NCI-H2081 treated with DMSO at 0.1 percent for 48 hours (cell line): ENCODE measurements at places on chromosomes 5 and 9.
A peak's percentile ranks its signal among the peaks of the same experiment; 100 is the strongest.

DNA sequence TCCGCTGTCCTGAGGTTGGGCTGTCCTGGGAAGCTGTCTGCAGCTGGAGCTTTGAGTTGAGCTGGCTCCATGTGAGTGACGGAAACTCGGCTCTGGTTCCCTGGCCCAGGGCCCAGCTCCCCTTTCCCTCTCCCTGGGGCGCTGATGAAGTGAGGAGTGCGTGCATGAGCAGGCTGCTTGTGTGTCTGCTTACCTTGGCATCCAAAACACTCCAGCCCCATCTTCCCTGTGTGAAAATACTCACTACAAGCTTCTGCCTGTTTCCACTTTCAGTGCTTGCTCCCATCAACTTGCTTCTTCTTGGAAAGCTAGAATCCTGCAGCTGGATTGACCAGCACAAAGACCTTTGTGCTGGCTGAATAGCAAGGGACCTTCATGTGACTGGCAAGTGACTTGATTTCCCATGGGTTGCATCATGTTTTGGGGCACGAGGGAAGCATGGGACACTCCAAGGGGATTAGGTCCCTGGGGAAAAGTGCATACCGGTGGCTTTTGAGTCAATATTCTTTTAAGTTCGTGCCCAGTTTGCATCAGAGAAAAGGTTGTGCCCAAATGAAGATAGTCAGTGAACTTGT, 198.1 kb downstream of the GADD45G start:
- no peak for DNase-seq

GRCh38 chr5:39053189-39053588, 21.0 kb downstream of the RICTOR start:
- DNase-seq, result no peak

GRCh38 chr9:95012035-95012708, 285.7 kb downstream of the AOPEP start:
- no peak for DNase-seq

DNA sequence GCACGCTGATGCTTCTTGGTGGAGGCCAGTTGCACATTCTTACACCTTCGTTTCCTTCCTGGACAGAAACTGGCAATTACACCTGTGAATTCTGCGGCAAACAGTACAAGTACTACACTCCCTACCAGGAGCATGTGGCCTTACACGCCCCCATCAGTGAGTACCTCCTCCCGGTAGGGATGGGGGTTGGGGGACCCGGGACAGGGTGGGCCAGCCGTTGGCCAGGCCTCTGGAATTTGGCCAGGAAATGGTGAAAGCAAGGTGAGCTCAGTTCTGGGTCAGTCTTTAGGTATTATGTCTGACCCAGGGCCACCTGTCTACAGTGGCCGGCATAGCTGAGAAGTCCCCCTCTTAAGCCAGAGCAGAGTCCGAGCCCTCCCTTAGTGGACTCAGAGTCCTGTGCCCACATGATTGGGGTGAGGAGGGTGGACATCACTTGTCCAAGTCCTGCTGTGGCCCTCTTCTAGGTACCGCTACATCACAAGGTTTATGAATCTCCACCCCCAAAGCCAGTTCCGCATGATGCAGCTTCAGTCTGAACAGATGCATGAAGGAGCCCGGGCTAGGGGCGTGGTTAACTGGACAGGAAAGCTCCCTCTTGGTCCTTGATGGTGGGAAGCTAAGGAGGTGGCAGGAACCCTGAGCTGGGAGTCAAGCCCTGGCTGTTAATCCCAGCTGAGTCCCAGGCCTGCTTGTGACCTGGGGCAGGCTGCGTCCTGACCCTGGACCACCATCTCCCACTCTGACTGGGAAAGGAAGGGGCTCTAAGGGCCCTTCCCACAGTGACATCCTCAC, 61.3 kb downstream of the AMBP start:
- DNase-seq, result no peak

DNA sequence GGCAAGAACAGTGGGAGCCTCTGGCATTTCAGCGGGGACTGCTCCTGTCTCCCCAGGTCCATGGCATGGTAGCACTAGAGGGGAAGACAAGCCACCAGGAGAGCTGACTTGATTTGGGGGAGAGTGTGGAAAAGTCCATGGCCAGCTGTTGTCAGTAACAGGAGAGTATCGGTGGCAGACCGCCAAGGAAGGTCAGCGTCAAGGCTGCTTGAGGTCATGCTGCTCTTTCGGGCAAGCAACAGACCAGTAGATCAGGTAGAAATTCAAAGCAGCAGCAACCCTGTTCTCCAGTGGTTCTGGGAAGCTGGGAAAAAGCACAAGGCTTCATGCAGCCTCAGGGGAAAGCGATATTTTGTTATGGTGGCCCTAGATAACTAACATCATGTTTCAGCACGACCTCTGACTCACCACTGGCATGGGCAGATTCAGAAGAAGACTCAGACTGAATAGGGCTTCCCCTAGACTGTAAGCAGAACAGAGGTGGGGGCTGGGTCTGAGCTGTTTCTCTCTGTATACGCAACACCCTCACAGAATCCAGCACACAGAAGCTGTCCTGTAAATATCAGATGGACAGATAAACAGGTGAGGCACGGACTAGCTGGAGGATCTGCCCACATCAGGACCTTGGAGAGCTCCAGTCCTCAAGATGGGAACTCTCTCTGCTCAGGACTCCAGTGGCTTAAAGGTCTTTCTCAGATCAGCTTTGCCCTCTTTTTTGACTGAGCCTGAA, 35.2 kb upstream of the PLEKHG4B start:
- no peak for DNase-seq

GRCh38 chr5:119340597-119341218, 15.1 kb upstream of the TNFAIP8 start:
- no peak for DNase-seq

DNA sequence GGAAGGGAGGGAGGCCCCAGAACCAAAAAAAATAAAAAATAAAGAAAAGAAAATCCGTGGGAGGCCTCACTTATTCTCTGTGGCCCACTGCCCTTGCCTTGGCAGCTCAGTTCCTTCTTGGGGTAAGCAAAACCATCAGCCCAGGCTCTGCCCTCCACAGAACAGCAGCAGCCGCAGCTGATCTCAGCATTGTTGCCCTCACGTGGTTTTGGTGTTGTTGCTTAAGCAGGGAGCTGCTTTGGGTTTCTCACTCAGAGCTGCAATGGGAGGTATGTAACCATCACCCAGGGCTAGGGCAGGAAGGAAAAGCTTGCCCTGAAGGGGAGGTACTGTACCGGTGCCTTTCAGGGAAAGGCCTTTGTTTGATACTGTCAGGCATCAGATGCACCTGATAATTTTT, 374.7 kb upstream of the WWC1 start:
- no peak for DNase-seq

GRCh38 chr5:64183956-64184355, 18.3 kb downstream of the RNF180 start:
- DNase-seq, result no peak

DNA sequence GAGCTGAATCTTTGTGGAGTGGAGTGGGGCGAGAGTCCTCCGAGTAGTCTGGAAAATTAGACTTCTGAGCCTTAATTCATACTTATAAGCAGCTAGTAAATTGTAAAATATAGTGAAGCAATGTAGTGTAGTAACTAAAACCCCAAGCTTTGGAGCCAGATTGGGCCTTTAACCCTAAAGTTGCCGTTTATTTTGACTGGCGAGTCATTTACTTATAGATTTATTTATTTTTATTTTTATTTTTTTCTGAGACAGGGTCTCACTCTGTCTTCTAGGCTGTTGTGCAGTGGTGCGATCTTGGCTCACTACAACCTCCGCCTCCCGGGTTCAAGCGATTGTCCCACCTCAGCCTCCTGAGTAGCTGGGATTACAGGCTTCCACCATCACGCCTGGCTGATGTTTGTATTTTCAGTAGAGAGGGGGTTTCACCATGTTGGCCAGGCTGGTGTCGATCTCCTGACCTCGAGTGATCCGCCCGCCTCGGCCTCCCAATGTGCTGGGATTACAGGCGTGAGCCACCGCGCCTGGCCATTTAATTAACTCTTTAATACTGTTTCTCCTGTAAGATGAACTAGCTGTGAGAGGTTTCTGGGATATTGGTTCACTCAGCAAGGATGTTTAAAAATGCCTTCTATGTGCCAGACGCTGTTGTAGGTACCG, 687 bp upstream of the RPS23 start:
- no peak for DNase-seq

GRCh38 chr9:15501803-15502202, 9.0 kb downstream of the PSIP1 start:
- no peak for DNase-seq

DNA sequence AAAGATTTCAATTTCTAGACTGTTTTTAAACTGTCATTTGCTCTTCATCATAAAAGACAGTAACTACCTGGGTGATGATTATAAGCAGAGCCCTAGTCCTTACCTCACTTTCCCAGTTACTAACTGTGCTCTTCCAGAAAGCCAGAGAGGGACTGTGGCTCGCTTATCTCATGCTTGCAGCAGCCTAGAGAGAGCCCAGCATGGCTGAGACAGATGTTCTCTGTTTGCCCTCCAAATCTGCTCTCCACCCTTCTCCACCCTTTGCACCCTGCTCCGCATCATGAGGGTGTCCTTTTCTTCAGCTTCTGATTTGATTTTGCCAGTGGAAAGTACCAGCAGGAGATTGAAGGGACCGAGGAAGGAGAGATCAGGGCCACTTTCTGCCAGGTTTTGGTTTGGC, 61.2 kb upstream of the SELENOP start:
- no peak for DNase-seq

GRCh38 chr5:57219386-57219785, 45.5 kb downstream of the GPBP1 start:
- no peak for DNase-seq

DNA sequence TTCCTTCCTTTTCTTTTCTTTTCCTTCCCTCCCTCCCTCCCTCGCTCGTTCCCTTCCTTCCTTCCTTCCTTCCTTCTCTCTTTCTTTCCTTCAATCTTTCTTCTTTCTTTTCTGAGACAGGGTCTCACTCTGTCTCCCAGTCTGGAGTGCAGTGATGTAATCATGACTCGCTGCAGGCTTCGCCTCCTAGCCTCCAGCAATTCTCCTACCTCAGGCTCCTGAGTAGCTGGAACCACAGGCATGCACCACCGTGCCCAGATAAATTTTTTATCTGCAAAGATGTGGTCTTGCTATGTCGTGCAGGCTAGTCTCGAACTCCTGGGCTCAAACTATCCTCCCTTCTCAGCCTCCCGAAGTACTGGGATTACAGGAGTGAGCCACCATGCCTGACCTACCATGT, 81.4 kb downstream of the SPATA31C2 start:
- no peak for DNase-seq

DNA sequence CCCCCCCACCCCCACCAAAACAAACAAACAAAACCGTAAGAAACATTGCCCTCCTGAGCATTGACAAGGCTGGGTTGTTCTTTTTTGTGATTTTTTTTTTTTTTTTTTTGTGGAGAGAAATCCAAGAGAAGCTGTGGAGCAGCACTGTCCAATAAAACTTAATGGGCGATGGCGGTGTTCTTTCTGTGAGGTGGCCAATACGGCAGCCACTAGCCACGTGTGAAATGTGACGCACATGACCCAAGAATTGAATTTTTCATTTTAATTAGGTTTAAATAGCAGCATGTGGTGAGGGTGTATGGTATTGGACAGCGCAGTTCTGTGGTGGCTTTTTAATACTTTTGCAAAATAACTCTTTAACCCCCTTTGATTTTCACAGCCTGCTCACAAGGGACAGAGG, 251.1 kb downstream of the PDZD2 start:
- DNase-seq, result no peak

DNA sequence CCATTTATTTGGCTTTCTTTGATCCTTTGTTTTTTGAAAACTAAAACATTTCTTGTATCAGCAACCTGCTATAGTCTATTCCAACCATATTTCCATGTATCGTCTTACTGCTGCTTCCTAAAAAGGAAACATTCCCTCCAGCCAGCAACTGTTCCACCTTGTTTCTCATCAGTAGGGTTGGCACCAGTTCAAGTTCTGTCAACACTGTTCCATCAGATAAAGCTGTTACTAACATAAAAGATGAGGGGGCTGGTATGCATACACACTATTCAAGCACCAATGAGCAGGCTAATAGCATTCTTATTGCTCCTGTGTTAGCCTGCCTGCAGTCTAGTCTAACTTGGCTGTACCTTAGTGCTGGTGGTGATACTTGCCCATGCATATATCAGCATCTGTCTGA, 178.3 kb downstream of the CWC27 start:
- peak; percentile 91 for DNase-seq

GRCh38 chr9:114035221-114035844, 42.8 kb downstream of the AMBP start:
- DNase-seq, result no peak

DNA sequence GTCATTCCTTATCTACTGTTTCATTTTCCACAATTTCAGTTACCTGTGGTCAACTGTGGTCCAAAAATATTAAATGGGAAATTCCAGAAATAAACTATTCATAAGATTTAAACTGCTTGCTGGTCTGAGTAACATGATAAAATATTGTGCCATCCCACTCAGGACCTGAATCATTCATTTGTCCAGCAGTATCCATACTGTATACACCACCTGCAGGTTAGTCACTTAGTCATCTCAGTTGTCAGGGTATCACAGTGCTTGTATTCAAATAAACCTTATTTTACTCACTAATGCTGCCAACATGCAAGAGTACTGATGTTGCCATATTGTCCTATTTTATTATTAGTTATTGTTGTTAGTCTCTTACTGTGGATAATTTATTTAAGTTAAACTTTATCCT, 139.7 kb downstream of the FBXO4 start:
- no peak for DNase-seq

DNA sequence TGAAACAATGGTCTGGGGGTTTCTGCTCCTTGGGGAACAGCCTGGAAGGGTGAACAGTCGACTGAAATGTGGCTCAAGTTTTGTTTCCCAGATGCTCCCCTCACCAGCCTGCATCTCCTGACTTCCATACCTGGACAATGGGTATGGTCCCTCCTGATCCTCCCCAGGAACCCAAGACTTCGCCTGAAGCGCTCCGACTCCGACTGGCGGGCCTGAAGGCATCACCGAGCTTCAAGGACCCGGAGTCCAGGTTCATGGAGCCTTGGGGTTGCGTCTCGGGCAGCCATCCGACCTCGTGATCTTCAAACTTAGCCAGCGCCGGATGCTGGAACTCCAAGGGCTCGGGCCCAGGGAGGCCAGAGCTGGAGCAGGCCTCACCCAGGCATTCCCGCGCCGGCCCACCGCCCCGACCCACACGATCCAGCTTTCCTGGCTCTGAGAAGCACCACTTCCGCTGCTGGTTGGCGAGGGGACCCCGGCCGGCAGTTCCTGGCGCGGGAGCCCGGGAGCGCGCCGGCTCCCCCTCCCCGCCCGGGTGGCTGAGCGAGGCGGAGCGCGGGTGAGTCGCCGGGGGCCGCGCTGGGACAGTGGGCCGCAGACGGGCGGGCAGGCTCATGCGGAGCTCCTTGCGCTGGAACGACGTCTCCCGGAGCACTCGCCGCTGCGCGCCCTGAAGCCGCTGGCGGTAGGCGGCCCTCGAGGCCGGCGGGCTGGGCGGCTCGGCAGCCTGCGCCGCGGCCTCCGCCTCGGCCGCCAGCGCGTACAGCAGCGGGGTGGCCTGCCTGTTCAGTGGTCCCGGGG, 5.2 kb downstream of the SHROOM1 start:
- no peak for DNase-seq

- DNase-seq, result no peak
These were observed 108.3 kb downstream of the PCSK1 start for GRCh38 chr5:96324708-96325107.

DNA sequence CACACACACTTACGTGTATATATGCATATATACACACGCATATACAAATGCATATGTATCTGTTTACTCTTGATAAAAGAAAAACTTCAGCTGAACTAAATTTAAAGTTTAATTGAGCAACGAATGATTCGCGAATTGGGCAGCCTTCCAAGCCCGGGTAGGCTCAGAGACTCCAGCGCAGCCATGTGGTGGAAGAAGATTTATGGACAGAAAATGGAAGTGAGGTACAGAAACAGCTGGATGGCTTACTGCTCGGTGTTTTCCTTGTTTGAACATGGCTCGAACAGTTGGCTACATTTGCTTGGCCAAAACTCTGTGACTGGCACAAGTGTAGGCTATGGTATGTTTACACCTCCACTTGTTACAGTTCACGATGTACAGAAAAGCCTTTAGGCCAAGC, 239.3 kb upstream of the PRDM9 start:
- peak; percentile 59 for DNase-seq
